ENCODE measurements at places on chromosomes 6 and 20.

- no peak for DNase-seq
Measured at GRCh38 chr20:63976980-63977738, 2.3 kb downstream of the SAMD10 start.

- no peak for DNase-seq
Measured at GRCh38 chr6:140542863-140543262, 1168.4 kb upstream of the CITED2 start.

- no peak for DNase-seq
Measured at GRCh38 chr20:63369724-63370617, 8.8 kb upstream of the CHRNA4 start.

GRCh38 chr20:4111440-4112411 is 96.4 kb upstream of the RNF24 start:
- no peak for DNase-seq

DNA sequence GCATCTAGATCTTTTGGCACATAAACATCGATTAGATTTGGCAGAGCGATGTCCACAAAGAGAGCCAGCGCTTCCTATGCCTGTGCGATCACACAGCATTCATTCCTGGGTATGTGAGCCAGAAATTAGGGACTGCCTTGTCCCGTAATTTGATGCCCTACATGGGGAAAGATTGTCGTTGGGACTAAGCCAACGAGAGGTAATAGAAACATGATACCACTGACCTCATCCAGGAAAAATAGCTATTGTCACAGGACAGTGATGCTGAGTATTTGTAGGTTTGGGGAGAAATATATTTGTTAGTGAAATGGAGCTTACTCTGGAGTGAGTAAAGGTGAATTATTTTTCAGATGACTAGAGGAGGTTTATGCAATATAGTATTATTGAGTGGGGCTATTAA is 154.0 kb downstream of the TSHZ2 start:
- DNase-seq = no peak

GRCh38 chr6:130675072-130675471 is 152.1 kb upstream of the SMLR1 start:
- DNase-seq = no peak

DNA sequence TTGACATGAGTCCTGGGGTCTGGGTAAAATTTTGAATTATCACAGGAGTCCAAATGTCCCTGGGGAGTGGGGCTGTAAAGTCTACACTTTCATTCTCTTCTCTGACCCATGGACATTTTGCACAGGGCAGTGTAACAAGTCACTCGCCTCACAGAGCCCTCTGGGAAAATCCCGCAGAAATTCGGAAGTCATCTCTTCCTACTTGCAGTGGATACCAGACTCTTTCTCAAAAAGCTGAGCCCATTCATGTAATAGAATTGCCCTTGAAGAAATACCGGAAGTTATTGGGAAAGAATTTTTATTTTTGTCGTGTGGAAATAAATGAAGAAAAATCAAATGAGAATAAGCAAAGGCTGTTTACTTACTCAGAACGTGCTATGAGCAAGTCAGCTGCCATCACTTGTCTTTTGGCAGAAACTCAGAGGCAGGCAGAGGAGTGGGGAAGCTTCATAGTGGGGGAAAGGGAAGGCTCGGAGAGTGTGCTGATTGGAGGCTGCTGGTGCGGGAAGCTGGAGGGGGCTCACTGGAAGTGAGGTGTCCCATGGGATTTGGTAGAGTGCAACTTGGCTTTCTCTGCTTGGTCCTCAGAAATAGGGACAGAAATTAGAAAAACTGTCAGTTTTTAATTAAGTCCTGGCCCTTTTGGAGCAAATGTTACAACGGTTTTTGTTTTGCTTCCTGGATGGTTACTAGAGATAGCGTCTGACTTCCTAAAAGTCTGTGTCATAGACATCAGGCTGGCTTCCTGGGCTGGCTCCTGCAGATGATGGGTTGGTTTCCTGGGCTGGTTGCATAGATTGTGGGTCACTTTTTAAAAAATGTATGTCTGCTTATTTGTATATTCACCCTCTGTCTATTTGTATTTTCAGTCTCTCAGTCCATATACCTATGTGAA is 79.8 kb upstream of the EEF1E1 start:
- DNase-seq = no peak

GRCh38 chr6:148770408-148771211 is 23.8 kb downstream of the UST start:
- DNase-seq = no peak

DNA sequence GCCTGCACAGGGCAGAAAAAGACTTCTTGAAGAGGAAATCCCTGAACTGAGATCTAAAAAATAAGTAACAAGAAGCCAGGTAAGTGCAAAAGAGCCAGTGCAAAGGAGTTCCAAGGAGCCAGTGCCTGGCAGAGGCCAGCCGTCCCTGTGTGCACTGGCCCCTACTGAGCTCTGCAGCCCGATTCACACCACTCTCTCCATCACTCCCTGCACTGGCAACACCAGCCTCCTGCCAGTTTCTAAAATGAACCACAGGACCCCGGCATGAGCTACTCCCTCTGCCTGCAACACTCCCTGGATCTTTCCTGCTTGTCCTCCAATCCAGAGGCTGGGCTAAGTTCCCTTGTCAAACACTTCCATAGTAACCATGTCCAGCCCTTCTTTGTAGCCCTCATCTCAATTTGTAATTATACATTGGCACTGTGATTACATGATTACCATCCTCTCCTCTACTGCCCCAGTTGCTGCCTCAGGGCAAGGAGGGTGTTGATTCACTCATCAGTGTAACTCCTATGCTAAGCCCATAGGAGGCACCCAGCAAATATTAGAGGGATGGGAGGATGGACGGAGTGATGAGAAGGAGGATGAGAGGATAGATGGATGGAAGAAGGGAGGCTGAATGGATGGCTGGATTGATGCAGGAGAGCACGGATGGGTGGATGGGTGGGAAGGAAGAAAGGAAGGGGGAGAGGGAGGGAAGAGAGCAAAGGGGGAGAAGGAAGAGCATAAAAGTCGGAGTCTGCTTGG is 49.3 kb downstream of the SIRPA start:
- no peak for DNase-seq

DNA sequence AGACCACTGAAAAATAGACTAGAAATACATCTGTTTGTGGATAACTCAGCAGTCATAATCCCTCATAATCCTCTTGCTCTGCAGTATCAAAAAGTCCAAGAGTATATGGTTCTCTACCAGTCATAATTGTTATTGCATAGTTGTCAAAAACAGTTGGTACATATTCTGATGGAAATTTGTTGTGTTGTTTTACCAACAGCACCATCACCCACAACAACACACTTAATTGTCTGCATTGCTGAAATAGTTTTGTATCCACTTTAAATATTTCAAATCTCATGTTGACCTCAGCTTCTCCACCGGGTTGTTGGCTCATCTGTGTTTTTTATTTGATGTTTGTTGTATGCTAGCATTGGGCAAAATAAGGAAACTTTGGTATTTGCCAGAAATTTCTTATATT is 39.4 kb downstream of the ITCH start:
- no peak for DNase-seq

DNA sequence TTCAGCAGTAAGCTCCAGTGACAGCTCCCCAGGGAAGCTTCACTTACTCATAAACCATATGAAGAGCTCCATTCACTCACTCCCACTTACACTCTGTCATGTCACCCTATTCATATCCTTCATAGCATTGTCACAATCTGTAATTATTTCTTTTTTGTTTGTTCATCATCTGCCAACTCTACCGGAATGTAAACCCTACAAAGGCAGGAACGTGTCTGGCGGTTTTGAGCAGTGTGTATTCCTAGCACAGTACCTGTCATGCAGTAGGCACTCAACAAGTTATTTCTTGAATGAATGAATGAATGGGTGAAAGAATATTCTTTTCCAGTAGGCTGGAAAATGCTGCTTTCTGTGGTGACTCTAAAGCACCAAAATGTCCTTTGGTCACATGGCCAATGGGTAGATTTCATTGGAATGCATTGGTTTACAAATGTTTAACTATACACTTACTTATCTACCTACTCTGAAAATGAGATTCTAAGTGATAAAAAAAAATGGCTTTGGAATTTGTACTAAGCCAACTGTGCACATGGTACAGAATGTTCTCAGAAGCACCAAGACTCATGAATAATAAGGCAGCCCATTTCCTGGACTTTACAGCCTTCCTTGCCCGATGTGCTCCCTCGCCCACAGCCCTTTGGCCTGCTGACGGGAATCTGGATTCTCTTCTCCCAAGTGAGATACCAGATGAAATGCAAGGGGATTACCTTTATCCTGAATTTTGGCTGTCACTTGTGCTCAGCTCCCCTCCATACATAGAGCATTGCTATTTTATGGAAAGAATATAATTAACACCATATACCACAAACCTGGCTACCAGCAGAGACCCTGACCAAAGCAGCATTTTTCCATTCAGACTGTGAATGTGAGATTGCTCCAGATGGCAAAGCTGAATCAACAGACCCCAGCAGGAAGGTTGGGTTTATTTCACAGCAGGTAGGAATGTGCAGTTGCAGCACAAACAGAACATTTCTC is 273.3 kb downstream of the ALDH8A1 start:
- no peak for DNase-seq

DNA sequence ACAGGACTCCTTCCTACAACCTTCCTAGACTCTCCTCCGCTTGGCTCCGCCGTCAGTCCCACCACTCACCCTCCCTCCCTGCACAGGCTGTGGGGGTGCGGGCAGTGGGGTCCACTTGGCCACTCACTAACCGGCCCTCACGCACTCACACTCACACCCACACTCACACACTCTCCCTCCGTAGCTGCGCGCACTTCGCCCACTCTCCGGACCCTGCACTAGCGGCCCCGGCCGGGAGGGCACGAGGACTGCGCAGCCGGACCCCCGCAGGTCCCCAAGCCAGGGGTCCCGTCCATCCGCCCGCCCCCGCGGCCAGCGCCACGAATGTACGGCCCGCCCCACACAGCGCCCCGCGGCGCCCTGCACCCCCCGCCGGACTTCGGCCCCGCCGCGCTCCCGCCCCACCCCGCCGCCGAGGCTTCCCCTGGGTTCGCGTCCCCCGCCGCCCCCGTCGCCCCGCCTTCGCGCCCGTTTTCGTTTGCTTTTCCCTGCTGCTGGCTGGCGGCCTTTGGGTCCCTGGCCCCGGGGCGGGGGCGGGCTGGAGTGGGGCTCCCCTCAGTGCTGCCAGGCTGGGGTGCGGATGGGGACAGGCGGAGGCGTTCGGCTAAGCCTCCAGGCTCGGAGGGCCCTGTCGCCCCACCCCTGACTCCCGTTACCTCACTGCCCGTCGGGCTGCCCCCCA is 23.0 kb upstream of the SLC22A7 start:
- no peak for DNase-seq

DNA sequence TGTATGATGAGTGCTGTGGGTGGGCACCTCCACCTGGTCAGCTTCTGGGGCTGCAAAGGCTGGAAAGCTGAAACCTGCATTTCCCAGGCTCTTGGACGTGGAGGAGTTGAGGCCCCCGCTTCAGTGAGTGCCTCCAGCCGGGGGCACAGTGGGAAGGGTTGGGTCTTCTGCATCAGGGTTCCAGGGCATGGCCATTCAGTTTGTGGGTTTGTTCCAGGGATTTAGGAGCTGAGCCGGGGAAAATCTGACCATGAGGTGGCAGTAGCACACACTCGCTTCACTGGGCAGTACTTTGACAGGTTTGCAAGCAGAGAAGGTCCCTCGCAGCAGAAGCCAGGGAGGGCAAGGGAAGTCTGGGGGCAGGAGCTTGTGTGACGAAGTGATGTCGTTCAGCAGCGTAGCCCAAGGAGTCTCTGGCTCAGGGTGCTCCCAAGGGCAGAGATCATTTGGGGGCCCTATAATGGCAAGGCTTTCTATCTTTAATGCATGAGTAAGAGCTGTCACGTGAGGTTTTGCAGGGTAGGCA is 69.5 kb upstream of the SULF2 start:
- DNase-seq = peak; percentile 70

- DNase-seq = no peak
Measured at GRCh38 chr6:3139090-3139903, 18.0 kb downstream of the TUBB2A start.

- no peak for DNase-seq
Measured at GRCh38 chr6:33742837-33743236, 3.9 kb downstream of the IP6K3 start.

DNA sequence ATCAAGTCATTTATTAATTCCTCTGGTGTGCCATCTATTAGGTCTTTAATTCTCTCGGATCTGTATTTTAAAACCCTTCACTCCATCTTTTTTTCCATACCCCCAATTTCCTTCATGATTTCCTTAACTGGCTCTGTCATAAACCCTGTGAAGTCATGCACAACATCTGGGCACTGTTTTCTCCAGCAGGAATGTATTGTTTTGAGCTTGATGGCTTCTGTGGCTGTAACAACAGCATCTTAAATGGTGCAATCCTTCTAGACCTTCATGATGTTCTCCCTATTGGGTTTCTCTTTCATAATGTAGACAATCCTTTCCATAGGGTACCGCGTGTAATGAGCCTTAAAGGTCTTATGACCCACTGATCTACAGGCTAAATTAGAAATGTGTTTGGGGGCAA is 29.0 kb downstream of the CDK19 start:
- no peak for DNase-seq

GRCh38 chr6:24125980-24126379 is at the start of gene NRSN1:
Gene NRSN1, plus strand, starts transcription at chr6:24126215. Its CDS starts 8,113 bp downstream, at chr6:24134328.
- peak; percentile 29 for DNase-seq

- DNase-seq = no peak
Measured at GRCh38 chr20:5187122-5187521, 60.3 kb downstream of the CDS2 start.

DNA sequence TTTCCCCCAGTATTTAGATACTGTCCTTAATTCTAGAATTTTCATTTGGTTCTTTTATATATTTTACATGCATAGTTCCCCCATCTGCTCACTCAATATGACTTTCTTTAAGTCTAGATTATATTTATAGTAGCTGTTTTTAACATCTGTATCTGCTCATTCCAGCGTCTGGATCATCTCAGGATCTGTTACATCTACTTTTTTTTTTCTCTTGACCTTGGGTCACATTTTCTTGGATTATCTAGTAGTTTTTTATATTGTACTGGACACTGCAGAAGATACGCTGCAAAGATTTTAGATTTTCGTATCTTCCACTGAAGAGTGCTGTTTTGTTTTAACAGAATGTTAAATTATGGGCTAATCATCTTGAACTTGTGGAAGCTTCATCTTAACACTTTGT is 20.7 kb downstream of the RAB22A start:
- DNase-seq = no peak

DNA sequence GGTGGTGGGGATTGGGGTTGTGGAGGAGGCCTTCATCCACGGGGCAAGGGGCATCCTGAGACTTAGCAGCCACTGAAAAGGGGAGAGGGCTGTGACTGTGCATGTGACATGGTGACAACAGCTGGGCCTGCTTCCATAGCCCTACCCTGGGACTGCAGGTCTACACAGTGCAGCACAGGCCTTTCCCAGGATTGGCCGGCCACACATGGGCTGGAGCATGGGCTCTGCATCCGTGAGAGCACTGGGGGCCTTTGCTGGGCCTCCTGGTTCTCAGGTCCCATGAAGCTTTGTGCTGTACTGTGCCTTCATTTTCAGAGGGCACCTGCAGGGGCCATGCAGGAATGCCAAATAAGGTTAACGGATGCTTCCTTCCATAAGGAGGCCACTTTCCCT is 56.0 kb downstream of the ZDHHC14 start:
- no peak for DNase-seq
